ENCODE measurements at places on chromosomes 12 and 14. TPM values are rescaled to one million over a fixed set of nuclear protein-coding genes. Genes with fewer than 3 reads are reported as not detected.
A peak's percentile ranks its signal among the peaks of the same experiment; 100 is the strongest.

BICDL1 gene
- 44.2 TPM for total RNA-seq

- DNase-seq: no peak
Measured at GRCh38 chr14:63565448-63565847, 22.3 kb upstream of the PPP2R5E start.

GRCh38 chr14:75365116-75365515 lies 62.7 kb upstream of the JDP2 start:
- DNase-seq: no peak

DNA sequence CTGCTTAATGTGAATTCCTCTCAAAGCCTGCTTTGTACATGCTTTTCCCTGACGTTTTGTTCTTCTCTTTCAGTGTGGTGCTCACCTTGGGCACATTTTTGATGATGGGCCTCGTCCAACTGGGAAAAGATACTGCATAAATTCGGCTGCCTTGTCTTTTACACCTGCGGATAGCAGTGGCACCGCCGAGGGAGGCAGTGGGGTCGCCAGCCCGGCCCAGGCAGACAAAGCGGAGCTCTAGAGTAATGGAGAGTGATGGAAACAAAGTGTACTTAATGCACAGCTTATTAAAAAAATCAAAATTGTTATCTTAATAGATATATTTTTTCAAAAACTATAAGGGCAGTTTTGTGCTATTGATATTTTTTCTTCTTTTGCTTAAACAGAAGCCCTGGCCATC lies 184.6 kb downstream of the MSRB3 start:
- DNase-seq: no peak

- no peak for DNase-seq
Measured at GRCh38 chr12:26031827-26032226, 73.3 kb downstream of the RASSF8 start.

- no peak for DNase-seq
Measured at GRCh38 chr12:19125325-19125724, 4.2 kb upstream of the PLEKHA5 start.

DNA sequence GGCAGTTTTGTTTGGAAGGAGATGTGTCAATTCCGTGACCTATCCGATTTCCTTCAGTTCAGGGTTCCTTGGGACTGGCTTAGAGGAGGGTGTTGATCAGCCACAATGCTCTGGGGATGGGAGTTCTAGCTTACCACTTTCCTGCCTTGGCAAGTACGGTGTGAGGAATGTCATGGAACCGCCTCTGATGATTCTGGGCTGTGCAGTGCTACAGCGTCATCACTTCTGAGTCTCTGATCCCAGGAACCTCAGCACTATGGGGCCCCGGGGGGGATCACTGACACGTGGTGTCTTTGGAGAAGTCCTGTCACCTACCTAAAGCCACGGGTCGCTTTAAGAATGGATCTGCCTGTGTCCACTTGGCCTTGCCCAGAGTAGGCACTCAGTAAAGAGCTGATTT lies 271.5 kb upstream of the FKBP4 start:
- no peak for DNase-seq

DNA sequence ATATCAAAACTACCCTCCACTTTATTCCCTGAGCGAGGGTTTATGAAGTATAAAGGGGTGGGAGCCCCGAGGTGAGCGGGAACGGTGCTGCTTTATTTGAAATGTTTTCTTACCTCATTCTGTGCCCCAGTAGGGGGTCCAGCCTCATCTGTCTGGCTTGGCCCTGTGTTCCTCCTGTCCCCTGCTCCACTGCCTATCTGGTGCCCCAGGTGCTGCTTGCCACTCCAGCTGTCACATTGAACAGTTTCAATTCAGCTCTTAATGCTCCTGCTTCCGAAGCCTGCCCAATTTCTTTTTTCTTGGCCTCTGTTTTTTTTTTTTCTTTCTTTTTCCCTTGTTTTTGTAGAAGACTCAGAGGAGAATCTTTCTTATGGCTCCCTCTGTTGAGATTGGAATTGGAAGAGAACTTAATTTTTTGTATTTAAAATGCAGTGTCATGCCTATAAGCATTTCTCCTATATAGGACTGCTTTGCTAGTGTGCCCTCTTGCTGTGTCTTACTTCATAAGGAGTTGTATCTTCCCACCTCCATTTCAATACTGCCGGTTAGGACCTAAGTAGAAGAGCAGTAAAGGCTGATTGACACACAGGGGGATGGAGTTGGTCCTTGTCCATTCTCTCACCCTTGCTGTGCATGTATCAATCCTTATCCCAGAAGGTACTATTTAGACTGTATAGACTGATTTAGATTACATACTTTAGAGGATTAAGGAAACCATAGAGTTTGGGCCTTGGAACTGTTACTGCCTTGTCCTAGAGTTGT lies 2.3 kb downstream of the ATXN7L3B start:
- peak; percentile 10 for DNase-seq

DNA sequence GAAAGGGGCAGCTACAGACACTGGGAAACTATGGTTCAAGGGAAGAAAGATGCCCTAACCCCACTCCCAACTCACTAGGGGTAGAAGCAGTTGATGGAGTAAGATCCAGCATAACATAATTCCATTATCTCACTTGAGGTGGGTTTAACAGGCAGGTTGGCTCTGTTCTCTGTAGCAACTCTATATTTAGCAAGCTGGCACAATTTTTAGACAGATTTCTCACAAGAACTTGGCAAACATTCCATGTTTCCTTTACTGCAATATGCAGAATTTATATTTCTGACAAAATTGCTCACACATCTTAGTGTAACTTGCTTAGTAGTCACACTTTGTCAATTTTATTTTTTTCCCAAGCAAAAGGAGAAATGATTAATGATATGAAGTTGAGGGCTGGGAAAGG lies 475.4 kb downstream of the RMST start:
- no peak for DNase-seq

DNA sequence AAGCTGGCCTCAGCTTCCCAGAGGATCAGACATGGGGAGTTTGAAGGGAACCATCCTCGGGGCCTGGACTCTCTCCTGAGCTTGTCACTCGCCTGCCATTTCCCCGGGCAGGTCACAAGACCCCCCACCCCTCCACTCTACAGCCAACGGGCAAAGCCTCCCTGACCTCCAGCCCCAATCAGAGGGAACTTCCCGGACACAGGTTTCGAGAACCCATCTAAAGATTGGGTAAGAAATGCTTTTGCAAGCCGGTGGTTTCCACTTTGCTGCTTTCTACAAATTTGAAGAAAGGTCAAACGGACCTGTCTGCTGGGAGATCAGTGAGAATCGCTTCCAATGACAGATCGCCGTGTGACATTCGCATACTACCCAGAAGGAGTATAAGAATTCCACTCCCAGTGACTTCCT lies 89.6 kb downstream of the SCARB1 start:
- DNase-seq: no peak

CCDC177 gene
- total RNA-seq: not detected

DNA sequence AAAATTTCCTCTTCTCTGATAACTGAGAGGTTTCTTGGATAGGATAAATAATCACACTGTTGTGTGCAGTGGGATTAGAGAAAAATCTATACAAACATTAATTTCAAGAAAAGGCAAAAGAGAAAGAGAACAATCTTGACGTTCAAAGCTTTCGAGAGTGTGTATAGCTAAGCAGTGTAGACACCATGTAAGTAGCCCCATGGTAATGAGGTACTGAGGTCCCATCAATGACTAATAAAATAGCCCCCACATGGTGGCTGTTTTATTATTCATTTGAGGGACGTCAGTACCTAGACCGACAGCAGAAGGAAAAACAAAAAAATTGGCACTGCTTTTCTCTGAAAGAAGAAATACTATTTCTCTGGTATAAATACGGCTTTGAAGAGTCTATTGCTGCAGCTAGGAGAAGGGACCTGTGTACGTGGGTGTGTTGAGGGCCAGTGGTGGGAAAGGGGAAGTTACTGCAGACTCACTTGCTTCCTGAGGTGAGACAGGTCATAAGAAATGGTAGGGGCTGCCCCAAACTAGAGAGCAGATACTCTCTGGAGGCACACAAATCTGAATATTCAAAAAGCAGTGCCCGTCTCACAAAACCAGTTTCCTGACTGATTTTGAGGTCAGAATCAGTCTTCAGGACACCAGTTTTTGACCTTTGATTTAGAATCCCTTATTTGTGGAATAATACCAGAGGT lies 339.8 kb downstream of the EMP1 start:
- DNase-seq: no peak

- no peak for DNase-seq
Measured at GRCh38 chr14:24840204-24840893, 206.4 kb upstream of the GZMB start.

DNA sequence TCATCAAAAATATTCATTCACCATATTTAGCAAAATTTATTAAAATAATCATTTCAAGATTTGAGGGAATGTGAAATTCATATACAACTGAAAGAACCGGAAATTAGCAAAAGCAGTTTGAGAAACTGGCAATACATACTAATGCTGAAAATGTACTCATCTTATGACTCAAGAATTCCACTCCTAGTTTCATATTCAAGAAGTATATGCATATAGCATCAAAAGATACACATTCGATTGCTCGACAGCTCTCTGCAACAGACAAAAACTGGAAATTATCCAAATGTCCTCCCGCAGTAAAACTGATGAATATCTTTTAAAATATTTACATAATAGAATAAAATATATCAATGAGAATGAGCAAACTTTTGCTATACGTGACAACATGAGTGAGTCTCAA lies 189.2 kb upstream of the MGAT4C start:
- no peak for DNase-seq

GSC gene
- total RNA-seq: 11.0 TPM

DNA sequence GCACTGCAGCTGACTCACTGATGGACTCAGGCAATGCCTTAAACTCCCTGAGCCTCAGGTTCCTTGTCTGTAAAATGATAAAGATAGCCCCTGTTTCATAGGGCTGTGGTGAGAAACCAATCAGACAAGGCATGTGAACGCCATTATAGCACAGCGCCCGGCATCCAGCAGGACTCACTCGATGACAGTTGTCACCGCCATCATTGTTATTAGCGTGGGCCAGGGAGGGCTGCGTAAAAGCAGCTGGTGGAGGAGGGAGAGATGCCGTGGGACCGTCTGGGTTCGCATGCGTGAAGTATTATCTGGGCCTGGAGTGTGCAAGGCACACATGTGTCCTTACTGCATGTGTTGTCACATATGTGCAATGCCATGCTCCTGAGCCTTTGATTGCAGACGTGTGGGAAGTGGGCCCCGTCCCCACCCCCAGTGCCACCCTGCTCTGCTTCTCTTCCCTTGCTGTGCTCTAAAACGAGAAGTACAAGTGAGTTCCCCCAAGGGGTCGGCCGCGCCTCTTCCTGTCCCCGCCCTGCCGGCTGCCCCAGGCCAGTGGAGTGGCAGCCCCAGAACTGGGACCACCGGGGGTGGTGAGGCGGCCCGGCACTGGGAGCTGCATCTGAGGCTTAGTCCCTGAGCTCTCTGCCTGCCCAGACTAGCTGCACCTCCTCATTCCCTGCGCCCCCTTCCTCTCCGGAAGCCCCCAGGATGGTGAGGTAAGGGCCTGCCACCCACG lies at the start of gene PTPN6:
Gene PTPN6 (plus strand): TSS at position 546 of the 730 bp plus-strand sequence. CDS start 157 bp downstream, at position 703.
- no peak for DNase-seq

- DNase-seq: no peak
Measured at GRCh38 chr12:52684431-52684830, 4.2 kb upstream of the KRT1 start.

SNX6 gene
- total RNA-seq: 101 TPM

RNASE8 gene
- total RNA-seq: not detected

DNA sequence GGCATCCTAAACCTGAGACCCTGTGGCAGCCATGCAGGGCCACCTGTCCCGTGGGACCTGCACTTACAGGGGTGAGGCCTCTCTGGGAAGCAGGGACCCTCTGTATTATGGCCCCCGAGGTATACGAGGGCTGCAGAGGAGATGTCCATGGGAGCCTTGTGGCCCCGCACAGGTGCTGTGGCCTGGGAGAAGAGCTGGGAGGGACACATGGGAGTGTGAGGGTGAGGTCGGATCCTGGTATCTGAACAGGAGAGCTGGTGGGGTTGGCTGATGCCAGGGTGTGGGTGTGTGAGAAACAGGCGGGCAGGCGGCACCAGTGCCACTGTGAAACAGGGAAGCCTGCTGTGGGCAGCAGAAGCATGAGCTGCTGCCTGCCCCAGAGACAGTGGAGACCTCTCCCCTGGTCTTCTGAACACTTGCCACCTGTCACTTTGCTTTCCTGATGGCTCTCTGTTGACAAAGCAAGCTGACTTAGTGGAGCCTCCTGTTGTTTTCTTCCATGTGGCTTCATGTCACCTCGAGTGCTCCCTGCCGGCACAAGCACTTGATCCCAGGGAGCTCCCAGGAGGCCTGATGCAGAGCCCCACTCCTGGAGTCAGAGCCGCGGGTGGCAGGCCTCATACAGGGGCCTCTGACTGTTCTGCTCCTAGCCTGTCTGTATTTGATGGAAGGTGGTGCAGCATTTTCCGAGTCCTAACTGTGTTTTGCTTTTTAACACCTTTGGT lies 19.8 kb upstream of the AMN start:
- DNase-seq: no peak

DNA sequence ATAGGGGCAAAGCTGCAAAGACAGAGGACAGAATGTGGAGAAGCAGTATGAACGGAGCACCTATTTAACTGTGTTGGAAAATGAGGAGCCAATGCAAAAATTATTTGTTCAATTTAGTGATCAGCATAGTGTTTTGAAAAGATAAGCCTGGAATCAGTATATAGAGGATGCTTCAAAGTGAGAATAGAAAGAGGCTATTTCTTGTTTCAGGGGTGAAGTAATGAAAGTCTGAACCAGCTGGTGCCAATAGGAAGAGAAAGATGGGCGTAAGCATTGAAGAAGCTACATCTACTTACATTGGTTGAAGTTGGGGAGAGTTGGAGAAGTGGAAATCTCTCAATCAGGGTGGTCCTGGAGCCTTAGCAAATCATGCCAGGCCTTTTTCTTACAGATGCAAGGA lies 77.3 kb upstream of the SLC38A4 start:
- DNase-seq: no peak

DNA sequence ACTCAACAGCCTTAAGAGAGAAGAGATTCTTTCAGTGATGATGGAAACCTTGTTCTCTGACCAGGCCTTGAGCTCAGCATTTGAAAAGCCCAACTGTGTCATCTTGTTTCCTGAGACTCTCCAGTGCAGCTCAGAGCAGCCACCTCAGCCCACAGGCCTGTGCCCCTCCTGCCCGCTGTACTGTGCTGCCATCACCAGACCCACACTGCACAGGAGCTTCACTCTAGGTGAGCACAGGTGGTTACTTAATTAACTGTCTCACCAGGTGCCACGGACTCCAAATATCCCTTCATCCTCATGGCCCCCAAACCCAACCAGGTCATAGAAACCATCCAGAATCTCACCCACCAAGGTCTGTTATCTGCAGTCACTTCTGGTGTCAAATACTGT lies 51.3 kb downstream of the JAG2 start:
- DNase-seq: no peak

LRRC10 gene
- total RNA-seq: not detected

ASB2 gene
- total RNA-seq: 3.8 TPM

- no peak for DNase-seq
Measured at GRCh38 chr14:37972941-37973887, 234.5 kb upstream of the SSTR1 start.

TMEM132C gene
- 0.27 TPM for total RNA-seq

GRCh38 chr12:128052331-128052730 lies 214.6 kb upstream of the TMEM132C start:
- no peak for DNase-seq

- no peak for DNase-seq
Measured at GRCh38 chr12:68831272-68831671, 23.3 kb downstream of the MDM2 start.

All from thyroid gland (tissue), 4 donors.